ENCODE measurements at places on chromosomes 16 and 17.
A peak's percentile ranks its signal among the peaks of the same experiment; 100 is the strongest.

GRCh38 chr16:81921843-81922584 is 89.3 kb downstream of the SDR42E1 start:
- no peak for DNase-seq

DNA sequence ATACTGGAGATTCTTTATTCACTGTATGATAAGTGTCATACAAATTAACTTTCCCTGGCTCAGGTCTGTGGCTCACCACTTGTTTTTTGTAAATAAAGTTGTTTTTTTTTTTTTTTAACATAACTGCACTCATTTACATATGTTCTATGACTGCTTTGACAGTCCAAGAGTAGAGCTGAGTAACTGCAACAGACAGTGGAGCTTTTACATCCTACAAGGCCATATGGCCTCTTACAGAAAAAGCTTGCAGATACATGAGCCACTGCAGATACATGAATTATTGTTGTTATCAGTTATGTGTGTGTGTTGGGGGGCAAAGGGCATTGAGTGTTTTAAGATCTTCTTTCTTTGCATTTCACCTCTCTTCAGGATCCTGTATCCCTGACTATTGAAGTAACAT is 311.7 kb downstream of the BCAS3 start:
- no peak for DNase-seq

GRCh38 chr17:32947736-32948135 is 19.8 kb downstream of the TMEM98 start:
- no peak for DNase-seq

GRCh38 chr16:48317026-48317425 is 68.2 kb downstream of the SIAH1 start:
- no peak for DNase-seq

GRCh38 chr17:8220783-8221662 is 10.6 kb upstream of the AURKB start:
- peak; percentile 97 for DNase-seq

GRCh38 chr16:56121156-56121500 is 70.2 kb upstream of the GNAO1 start:
- DNase-seq: no peak

- no peak for DNase-seq
These were observed 997 bp downstream of the HOXB7 start for GRCh38 chr17:48609759-48610281.

DNA sequence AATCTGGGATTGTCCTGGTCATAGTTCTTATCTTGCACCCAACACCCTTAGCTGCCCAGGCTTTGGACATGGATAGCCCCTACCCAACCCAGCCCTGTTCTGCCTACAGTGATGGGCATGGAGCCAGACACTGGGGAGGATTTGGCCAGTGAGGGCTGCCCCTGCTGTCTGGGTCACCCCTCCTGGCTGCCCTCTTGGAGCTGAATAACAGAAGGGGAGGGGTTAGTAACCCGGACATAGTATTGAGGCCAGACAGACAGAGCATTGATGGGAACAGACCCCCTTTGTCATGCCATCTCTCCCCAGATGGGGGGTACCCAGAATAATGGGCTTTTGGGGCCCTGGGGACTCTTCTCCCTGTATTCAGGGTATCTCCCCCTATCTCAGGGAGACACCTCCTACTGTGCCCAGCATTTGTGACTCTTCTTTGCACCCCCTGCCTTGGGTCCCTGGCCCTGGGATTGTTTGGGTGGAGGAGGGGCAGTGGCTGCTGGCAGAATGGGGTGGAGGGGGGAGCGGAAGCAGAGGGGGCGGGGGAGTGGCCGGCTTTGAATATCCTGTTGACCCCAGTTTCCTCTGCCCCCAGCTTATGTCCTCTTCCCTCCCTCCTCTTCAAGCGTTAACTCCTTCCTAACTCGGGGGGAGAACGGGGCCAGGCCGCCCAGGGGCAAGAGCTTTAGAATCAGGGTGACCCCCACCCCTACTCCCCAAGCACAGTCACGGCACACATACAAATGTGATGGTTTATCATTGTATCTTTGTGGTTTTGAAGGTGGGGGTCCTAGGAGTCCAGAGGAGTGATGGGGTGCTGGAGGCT is 17.0 kb downstream of the GJD3 start:
- DNase-seq: no peak

DNA sequence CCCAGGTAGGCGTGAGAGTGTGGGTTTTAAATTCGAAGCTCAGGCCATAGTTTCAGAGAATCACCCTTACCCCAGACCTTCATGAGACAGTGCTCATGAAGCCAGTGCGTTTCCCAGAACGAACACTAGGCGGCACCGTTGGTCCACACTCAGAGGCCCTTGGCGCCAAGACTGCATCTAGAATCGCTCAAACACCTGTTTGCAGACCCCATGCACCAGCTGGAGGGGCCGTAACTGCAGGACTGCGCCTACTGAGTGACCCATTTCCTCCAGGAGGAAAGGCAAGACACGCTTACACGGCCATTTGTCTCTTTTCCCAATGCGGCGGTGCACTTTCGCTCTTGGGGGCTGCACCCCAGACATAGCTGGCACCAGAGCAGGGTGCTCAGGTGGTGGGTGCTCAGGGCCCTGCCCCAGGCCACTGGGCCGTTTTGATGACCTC is 34.0 kb downstream of the ADGRG5 start:
- DNase-seq: peak; percentile 73

GRCh38 chr16:29875206-29875605 is 12.2 kb upstream of the CDIPT start:
- no peak for DNase-seq

GRCh38 chr16:45454-45853 is 8.0 kb downstream of the POLR3K start:
- no peak for DNase-seq

DNA sequence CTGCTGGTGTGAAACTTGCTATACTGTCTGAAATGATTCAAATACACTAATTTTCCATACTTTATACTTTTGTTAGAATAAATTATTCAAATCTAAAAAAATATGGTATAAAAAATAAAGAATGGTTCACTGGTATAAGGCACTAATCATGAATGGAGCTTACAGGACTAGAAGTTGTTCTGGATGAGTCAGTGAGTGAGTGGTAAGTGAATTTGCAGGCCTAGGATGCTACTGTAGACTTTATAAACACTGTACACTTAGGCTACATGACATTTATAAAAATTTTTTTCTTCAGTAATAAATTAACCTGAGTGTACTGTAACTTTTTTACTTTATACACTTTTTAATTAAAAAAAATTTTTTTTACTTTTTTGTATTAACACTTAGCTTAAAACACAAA is 95.5 kb downstream of the MAP2K4 start:
- no peak for DNase-seq

DNA sequence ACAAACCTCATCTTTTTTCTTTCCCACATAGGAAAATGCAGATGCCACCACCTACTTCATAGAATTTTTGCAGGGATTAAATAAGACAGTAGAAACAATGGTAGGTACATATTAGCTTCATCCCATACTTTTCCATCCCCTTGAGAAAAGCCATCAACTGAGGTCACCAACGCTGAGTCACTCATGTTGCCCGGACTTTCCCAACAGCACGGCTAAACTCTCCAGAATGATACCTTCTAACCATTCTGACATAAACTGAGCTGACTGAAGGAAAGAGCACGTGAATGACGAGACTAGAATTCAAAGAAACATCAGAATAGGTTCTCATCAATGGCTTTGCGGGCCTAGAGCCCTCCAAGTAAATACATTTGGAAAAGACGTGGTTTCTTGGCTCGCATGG is 146.0 kb upstream of the RCVRN start:
- DNase-seq: no peak

DNA sequence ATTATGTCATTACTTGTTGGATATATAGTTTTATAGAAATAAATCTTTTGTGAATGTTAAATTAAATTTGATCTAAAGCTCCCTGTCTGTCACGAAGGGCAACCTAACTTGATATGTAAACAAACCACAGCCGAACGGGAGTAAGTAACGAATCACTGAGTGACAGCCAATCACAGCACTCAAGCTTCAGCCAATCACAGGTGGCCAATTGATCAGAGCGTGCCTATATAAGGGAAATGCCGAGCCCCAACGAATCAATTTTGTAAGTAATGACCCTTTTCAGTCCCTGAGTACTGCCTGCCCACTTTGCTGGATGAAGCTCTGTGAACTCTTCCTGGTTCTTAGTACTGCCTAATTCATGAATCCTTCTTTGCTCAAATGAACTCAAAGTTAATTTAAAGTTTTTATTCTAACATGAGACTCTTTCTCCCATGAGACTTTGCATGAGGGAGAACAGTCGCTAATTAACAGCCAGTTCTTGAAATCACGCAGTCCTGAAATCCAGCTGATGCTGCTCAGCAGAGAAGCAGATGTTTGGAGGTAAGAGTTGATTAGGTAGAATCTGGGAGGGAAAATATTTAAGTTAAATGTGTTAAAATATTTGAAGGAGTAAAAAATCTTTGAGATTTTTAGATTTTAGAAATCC is 302.2 kb downstream of the CNTNAP4 start:
- DNase-seq: no peak

- no peak for DNase-seq
These were observed 1.3 kb upstream of the ACLY start for GRCh38 chr17:41919840-41920579.

GRCh38 chr16:50066482-50067289 is 916 bp downstream of the HEATR3 start:
- peak; percentile 24 for DNase-seq

GRCh38 chr17:59151591-59151990 is 3.4 kb downstream of the SKA2 start:
- no peak for DNase-seq

DNA sequence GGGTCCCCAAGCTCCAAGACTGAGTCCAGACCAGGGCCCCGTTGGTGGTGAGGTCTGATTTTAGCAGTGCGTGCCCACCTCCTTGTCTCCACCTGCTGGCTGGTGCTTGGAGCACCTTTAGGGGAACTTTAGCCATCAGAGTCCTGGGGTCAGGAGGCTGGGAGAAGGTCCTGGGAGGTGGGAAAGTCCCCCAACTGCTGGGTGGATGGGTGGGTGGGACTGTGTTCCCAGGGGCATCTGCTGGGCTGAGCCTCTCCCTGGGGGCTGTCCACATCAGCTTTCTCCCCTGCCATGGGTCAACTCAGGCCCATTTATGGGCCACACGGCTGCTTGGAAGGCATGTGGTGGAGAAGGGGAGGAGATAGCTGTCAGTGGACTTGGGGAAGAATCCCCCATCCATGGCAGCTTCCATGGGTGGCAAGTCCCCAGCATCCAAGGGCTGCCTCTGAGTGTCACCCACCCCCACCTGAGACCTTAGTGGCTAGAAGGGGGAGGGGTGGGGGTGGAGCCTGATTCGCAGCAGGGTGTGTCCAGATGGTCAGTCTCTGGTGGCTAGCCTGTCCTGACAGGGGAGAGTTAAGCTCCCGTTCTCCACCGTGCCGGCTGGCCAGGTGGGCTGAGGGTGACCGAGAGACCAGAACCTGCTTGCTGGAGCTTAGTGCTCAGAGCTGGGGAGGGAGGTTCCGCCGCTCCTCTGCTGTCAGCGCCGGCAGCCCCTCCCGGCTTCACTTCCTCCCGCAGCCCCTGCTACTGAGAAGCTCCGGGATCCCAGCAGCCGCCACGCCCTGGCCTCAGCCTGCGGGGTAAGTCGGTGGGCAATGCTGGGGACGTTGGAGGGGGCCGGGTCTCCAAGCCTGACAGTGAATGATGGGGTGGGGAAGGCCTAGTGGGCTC is at the start of gene TRPV2:
Gene TRPV2 (plus strand): TSS at position 541 of the 894 bp plus-strand sequence. CDS start 2,098 bp downstream, outside the sequence.
- no peak for DNase-seq

GRCh38 chr16:87392821-87393679 is 914 bp downstream of the MAP1LC3B start:
- DNase-seq: peak; percentile 21

DNA sequence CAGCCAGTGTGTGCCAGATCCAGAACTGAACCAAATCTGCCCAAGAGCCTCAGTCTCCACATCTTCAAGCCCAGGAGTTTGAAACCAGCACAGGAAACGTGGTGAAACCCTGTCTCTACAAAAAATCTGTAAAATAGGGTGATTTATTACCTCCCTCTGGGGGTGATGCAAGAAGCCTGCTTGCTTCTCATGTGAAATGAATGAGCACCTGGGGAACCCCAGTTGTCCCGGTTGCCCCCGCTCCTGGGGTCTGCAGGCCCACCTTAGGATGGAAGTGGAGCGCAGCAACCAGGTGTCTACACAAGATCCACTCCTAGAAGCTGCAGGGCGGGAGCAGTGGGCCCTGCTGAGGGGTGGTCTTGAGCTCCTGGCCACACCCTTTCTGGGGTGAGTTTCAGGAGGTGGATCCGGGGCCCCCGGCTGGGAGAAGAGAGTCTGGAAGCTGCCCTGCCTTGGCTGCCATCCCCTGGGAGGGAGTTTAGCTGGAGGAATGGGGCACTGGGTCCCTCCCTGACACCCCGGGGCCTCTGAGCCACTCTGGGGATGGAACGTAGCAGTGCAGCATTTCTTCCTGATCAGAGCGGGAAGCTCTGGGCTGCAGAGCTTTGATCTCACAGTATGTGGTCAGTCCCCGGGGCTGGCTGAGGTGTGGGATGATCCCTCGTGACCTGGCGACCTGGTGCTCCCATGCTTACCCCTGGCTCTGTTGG is 117.8 kb downstream of the RAB11FIP4 start:
- no peak for DNase-seq

DNA sequence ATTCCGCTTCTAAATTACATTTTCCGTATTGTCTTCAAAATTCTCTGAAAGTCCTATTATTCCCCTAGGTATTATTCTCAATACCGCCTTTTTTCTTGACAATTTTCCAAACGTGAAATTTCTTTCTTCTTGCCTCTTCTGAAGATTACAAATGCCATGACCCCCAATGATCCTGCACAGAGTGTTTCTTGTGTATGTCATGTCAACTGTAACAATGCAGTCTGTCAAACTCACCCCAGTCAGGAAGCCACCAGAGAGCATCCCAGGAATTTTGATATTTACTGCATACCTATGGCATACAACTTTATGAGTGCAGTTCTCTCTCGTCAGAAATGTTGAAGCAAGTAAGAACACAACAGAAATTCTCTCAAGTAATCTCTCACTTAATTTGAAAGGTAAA is 847.3 kb upstream of the CDH8 start:
- DNase-seq: no peak

GRCh38 chr17:50289991-50290702 is 15.9 kb downstream of the TMEM92 start:
- no peak for DNase-seq

DNA sequence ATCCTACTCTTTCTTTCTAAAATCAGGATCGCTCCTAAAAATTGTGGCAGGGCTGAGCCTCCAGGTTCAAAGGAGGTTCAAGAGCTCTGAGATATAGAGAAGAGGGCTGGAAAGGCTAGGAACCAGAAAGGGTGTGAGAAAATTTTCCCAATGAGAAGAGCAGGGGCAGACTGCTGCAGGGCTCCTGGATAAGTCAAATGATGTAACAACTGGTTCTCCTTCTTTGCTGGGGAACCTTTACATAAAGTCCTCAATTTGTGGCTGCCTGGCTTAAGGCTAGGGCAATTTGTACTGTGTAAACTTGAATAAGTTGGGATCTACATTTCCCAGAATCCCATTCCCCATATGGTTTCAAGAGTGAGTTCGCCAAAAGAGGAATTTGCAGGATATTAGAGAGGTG is 16.3 kb upstream of the AKAP1 start:
- DNase-seq: no peak

All from neuronal stem cell (in vitro differentiated cells).